Cardiac septum (tissue), 1 donor: ENCODE measurements at places on chromosomes 11 and 22. TPM values are rescaled to one million over a fixed set of nuclear protein-coding genes. Genes with fewer than 3 reads are reported as not detected.

The SLC22A25 gene
- not detected for total RNA-seq

The INPP5J gene
- 13.8 TPM for total RNA-seq

The XKR3 gene
- not detected for total RNA-seq

The MMP3 gene
- not detected for total RNA-seq

The TMEM191B gene
- 0.62 TPM for total RNA-seq

The TCN1 gene
- total RNA-seq: not detected

DNA sequence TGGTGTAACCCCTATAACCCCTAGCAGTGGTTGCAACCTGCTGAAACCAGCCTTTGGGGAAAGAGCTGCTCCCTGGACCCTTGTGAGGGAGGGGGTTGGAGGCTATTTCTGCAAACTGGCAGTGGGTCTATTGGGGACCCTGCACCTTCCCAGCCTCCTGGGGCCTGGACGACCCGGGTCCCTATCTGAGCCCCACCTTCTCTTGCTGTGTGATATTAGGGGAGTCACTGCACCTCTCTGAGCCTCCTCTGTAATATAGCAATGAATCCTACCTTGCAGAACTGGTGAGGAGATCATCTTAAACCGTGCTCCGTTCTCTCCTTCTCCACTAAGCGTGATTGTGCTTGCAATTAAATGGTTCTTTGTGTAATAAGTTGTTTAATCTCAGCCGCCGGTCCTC is 24.0 kb upstream of the MPPED1 start:
- DNase-seq: no peak

DNA sequence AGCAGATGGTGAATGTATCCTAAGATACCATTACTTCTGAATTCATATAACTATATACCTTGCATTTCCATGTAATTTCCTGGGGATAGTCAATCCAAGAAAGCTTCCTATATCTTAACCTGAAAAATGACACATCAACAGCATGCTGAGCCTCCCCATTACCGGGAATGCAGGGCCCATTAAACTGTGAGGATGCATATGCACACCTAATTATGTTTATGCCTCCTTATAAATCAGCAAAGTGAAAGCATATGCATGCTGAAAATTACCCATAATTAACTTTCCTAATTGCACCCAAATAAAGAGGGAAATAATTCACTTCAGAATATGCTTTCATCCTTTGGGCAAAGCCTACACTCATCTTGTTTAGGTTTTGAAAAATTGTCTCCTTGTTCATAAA is 663.0 kb downstream of the KCNA4 start:
- no peak for DNase-seq

DNA sequence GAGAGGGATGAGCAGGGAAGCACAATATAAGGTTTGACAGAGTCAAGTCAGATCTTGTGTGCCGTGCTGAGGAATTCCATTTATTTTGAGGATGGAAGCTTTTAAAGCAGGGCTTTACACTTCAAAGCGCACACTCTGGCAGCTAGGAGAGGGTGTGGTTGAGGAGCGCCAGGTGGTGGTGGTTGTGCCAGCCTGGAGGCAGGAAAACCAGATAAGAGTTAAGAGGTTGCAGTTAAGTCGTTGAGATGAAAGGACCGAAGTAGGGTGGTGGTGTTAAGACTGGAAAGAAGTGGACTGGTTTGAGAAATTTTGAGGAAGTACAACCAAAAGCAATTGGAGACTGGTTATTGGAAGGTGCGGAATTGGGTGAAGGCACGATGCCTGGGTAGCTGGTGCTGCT is 231.6 kb upstream of the TBCEL start:
- DNase-seq: no peak

DNA sequence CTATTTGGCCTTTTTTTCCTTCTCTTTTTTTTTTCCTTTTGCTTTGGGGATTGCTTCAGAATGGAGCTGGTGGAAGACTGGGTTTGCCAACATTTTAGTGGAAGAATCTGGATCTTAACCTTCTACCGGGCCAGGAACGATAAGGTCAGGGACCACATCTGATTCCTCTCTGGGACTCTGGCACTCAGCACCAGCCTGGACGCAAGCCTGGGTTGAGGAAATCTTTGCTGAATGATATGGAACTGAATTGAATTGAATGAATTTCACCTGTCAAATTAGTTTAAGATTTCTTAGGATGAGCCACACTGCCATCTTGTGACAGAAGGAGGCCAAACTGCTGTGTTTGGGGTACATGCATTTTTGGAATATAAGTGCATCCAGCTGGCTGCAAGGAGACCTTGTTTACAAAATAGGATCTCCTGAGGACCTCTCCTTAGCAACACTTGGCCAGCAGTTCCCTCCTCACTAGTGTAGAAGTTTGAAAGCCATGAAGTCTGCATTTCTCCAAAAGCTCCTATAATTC is 30.4 kb downstream of the TPBGL start:
- no peak for DNase-seq

GRCh38 chr11:109857637-109858036 is 235.6 kb upstream of the ZC3H12C start:
- no peak for DNase-seq

DNA sequence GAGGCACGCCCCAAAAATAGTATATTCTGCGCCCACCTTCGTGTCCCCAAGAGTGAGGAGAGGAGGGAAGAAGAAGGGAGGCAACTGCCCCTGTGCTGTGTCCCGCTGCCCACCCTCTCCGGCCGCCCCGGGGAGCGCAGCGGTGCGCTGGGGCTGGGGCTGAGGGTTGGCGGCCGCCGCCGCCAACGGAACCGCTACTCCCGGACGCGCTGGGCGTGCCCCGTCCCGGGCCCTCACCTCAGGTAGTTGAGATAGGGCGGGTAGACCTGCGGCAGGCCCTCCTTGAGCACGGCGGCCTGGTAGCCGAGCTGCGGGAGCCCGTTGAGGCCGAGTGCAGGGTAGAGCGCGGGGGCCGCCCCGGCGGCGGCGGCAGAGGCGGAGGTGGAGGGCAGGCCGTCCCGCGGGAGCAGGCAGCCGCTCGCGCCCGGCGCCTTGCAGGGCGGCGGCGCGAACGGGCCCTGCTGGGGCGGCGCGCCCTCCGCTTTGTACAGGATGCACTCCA is 2.4 kb downstream of the PGR start:
- DNase-seq: peak; percentile 75

- DNase-seq: no peak
Observed at GRCh38 chr11:5574654-5575053, 6.0 kb upstream of the OR52B6 start.

GRCh38 chr11:19788435-19788834 is 75.8 kb downstream of the NAV2 start:
- no peak for DNase-seq

DNA sequence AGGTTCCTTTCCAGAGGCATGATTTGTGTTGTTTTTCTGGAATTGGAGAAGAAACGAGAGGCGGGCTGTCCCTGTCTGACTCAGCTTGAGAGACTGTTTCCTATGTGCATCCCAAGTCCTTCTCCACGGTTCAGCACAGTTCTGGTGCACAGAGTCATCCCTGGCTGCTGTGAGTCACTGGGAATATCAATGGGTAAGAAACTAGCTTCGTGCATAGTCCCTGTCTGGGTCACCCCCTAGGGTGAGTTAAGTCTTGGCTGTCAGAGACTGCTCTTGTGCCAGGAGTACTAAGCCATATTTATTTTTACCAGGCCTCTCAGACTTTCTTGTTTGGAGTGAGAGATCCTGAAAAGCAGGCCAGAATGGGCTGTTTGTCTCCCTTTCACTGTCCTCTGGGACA is 2.4 kb upstream of the LRP4 start:
- DNase-seq: no peak

- DNase-seq: no peak
Observed at GRCh38 chr11:125626288-125626950, 1.5 kb downstream of the CHEK1 start.

GRCh38 chr11:103862094-103862801 is 174.2 kb upstream of the DDI1 start:
- DNase-seq: no peak

- no peak for DNase-seq
Observed at GRCh38 chr11:12266943-12267342, 110.4 kb upstream of the PARVA start.

DNA sequence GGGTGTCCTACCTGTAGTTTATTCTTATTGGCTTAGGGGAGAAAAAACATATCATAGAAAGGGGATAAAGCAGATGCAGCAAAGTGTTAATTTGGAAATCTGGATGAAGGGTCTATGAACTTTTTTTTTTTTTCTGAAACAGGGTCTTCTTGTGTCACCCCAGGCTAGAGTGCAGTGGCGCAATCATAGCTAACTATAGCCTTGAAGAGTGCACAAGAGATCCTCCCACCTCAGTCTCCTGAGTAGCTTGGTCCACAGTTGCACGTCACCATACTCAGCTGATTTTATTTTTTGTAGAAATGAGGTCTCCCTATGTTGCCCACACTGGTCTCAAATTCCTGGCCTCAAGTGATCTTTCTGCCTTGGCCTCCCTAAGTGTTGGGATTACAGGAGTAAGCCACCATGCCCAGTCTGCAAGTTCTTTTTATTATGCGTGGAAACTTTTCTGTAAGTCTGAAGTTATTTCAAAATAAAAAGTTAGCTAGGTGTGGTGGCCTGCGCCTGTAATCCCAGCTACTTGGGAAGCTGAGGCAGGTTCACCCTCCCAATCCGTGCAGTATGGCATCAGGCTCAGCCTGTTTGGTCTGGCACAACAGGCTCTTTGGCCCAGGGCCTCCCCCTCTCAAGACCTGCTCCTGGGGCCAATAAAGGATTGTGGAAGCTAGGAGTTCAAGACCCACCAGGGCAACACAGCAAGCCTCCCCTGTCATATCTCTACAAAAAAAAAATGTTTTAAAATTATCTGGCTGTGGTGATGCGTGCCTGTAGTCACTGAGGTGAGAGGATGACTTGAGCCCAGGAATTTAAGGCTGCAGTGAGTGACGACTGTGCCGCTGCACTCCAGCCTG is 111.9 kb downstream of the MED15 start:
- no peak for DNase-seq
